ENCODE measurements at places on chromosomes 3 and 15. TPM values are rescaled to one million over a fixed set of nuclear protein-coding genes. Genes with fewer than 3 reads are reported as not detected.

DNA sequence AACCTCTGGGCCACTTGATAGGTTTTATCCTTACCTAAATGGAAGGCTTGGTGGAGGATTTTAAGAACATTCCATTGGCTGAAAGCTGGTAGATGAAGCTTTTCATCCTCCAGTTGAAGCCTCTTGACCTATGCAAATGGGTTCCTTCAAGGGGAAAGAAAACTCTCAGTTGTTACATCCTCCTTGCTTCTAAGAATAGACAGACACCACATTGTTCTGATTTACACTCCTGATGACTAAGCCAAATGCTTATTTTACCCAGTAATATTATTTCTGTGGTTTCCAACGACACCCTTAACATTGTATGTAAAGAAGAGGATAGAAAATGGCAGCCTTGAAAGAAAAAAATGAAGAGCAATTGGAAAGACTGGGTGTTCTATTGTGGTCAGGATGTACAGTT lies 480.5 kb downstream of the OTOL1 start:
- DNase-seq = no peak

DNA sequence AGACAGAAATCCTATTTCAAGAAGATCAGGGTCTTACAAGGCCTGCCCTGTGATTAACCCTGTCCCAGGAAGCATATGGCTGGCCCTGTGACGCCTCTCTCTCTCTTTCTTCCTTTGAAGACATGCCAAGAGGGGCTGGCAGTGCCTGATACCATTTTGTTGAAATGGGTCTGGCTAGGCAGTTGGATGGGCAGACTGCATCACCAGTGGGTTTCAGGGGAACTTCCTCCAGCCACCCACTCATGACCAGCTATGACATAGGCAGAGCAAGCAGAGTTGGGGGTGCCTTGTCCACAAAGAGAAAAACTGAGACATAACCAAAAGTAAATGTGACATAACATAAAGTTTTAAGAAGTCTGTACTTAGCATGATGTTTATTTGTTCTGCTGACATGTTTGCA lies 31.4 kb upstream of the MANF start:
- DNase-seq = no peak

- no peak for DNase-seq
Measured at GRCh38 chr3:133459400-133459799, 59.5 kb downstream of the BFSP2 start.

DNA sequence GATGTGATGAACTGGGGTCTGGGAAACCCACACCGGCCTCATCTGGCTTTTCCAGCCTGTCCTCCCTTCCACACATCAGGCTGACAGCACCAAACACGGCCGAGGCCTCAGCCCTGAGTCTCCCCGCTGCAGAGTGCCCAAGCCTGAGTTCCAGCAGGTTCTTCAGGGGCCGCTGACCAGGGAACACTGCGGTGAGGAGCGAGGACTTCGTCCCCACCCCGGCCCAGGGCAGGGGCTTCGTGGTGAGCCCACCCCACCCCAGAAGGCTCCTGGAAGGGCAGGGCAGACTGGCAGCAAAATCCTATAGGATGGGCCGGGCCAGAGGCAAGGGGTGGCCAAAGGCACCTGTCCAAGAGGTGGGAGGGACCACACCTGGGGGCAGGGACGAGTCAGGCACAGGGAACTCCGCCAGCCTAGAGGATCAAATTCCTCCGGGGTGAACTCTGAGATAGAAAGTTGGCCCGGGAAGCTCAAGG lies at the start of gene SLC51A:
Gene SLC51A, plus strand, starts transcription at position 446 of the 476 bp plus-strand sequence. CDS start 179 bp downstream, outside the sequence.
- no peak for DNase-seq

DNA sequence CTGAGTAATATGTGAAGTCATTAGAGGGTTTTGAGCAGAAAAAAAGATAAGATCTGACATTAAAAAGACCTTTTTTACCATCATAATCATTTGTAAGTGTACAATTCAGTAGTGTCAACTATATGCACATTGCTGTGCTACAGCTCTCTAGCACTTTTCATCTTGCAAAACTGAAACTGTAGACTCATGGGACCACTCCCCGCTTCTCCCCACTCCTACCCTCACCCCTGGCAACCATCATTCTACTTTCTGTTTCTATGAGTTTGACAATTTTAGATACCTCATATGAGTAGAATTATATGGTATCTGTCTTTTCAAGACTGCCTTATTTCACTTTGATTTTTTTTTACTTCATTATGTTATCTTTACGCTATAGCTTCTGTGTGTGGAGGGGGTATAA lies 112.8 kb downstream of the NSUN3 start:
- no peak for DNase-seq

DNA sequence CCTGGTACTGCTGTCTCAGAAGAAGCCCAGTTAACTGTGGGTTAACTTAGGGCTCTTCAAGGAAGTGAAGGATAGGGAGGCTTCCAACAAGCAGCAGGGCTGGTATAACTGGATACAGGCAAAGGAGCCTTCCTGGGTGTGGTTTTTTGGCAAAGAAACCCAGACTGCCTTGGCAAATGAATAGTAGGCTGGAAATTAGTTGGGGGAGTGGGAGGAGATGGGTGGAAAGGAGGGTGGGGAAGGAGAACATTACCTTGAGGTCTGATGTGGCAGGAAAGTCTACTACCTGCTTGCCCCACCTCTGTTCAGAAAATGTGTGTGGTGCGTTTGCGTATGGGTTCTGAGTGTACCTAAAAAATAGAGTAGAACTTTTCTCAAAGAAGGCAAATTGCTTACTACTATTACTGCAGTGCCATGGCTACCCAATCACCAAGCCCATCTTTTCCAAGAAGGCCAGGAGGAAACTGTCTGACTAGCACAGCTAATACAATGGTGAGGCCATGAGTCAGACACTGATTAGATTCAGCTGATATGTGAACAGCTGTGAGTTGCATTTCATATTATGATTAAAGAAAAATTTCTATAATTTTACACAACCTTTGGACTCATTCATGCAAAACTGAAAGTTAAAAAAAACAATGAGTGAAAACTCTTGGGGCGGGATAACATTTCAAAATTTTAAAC lies 55.2 kb downstream of the SPTSSB start:
- DNase-seq = no peak

- no peak for DNase-seq
Measured at GRCh38 chr15:81531109-81531592, 157.1 kb upstream of the TMC3 start.

DNA sequence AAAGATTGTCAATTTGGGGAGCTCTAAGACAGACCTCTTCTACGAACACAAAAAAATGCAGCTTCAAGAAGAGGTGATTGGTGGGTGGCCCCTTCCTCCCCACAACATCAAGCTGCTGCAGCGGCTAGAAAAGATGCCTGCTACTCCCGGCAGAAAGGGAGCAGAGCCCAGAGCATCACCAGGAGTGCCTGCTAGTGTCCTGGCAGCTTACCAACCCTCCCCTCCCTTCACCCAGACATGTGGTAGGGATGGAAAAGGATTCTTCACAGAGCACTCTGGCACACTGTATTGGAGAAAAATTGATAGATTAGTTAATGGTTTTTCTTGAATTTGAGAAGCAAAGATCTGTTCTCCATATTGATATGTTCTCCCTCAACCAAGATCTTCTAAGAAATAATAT lies 10.8 kb downstream of the IP6K1 start:
- no peak for DNase-seq

GRCh38 chr3:64454768-64455167 lies 229.5 kb upstream of the PRICKLE2 start:
- DNase-seq = no peak

- DNase-seq = no peak
Measured at GRCh38 chr3:89314454-89315098, 207.2 kb downstream of the EPHA3 start.

DNA sequence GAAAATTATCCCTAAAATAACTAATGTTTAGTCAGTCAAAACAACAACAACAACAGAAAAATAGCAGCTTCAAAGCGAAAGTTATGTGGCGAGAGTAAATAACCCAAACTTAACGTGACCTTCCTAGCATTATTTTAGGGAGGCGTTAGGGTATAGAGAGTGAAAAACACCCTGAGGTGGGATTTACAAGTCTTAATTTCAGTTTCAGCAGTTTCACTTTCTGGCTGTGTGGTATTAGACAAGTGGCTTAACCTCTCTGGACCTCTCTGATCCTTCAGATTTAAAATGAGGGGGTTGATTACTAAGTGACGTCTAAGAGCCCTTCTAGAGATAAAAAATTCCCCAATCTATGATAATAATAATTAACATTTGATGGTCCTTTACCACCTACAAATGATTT lies 291.2 kb downstream of the ZBTB20 start:
- DNase-seq = no peak

DNA sequence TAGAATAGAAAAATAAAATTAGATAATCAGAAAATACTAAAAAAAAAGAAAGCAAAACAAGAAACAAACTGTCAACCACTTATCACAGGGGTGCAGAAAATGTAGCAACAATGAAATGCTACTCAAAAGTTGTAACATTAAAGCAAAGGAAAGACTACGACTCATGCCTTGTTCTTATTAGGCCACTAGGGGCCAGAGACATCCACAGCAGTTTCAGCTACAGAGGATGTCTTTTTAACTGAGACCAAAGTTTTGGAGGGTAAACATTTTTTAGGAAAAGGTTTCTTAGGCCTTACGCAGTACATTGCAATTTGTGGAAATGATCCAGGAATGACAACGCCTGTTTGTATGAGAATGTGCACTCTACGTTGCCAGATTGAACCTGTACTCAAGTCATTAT lies 15.4 kb upstream of the CADM2 start:
- no peak for DNase-seq

DNA sequence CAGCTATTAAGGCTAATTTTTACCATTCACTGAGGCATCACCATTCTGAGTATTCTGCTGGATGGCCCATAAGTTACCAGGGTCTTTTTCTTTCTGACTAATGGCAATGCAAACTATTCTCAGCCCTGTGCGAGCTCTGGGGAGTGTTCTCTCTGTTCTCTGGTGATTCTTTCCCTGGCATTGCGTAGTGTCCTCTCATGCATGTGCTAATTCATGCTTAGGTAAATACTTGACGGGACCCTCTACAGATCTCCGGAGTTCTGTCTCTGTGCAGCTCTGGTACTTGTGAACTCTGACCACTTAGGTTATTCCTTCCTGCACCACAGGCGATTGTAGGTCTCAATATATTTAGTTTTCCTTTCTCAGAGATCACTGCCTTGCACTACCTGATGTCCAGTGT lies 34.8 kb downstream of the UBE2E1 start:
- DNase-seq = no peak

- no peak for DNase-seq
Measured at GRCh38 chr3:17190353-17191078, 305.8 kb downstream of the PLCL2 start.

DNA sequence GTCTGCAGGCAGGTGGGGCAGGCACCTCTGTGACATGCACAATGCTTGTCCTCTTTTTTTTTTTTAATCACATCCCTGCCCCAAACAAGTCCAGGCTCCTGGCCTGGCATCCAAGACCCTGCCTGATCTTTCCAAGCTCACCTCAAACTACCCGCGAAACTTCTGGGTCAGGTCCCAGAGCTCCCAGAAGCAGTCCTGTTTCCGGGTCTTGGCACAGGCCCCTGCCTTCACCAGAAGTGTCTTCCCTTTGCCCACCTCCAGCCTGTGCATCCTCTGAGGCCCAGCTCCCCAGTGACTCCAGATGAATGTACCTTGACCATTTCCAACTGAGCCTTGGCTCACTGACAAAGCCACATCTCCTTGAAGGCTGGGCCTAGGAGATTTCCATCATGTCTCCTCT lies 23.0 kb downstream of the PLA2G4E start:
- no peak for DNase-seq

DNA sequence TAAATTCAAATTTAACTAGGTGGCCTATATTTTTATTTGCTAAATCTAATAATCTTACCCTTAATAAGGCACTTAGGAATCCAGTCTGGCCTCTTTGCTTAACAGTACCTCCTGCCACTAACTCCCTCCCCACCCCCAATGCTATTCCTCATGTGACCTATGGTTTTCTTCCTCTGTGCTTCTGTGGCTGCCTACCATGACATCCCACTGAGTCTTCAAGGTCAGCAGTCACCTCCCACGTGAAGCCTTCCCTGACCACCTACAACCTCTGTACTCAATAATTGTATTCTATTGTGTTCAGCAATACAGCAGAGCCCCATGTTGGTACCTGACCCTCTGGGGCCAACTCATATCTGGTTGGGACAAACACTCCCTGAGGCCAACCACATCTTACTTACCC lies 9.7 kb downstream of the PARP16 start:
- no peak for DNase-seq

The ATP2C1 gene
- 52.7 TPM for total RNA-seq

The KLHL40 gene
- total RNA-seq = not detected

The SHF gene
- 0.57 TPM for total RNA-seq

The PRR20G gene
- total RNA-seq = not detected

The GNAT1 gene
- not detected for total RNA-seq

The MRAS gene
- total RNA-seq = not detected

The B3GNT5 gene
- total RNA-seq = 1.4 TPM

All from activated CD8-positive, alpha-beta T cell treated with anti-CD3 and anti-CD28 coated beads, Interleukin-2, amount 10 ng/mL, durations not matched to agents 7 days and 5 days (primary cell).